Spleen (tissue), 13 donors: ENCODE measurements at places on chromosomes 2 and 18. TPM values are rescaled to one million over a fixed set of nuclear protein-coding genes. Genes with fewer than 3 reads are reported as not detected.

The UGT1A4 gene
- not detected for total RNA-seq

The PRKRA gene
- total RNA-seq = 31.1 TPM

The RGPD4 gene
- total RNA-seq = not detected

GRCh38 chr18:43887491-43887890 lies 610.2 kb upstream of the SYT4 start:
- DNase-seq = no peak

DNA sequence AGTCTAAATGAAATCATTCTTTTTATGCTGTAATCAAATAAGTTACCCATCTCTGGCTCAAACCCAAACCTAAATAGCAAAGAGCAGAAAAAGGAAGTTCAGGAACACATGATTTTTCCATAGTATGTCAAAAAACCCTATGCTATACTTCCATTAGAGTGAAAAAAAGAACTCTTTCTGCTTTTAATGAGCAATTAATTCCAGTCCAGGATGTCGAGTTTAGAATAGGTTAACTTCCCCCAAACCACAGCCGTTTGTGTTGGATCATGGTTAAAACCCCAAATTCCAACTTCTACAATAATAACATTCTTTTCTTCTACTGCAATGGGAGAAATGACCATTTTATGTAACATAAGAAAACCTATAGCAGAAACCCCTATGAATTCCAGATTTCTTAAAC lies 171.1 kb upstream of the NRP2 start:
- DNase-seq = no peak

DNA sequence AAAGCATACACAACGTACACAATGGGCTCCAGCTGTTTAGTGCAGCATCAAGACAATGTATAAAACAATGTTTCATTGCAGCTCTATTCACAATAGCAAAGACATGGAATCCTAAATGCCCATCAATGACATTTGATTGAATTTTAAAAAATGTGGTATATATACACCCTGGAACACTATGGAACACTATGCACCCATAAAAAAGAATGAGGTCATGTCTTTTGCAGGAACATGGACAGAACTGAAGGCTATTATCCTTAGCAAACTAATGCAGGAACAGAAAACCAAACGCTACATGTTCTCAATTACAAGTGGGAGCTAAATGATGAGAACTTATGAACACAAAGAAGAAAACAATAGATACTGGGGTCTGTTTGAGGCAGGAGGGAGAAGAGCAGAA lies 315.5 kb downstream of the AGPS start:
- DNase-seq = no peak

- DNase-seq = no peak
Observed at GRCh38 chr2:218418717-218419458, at the start of gene VIL1. TSS of gene VIL1 (plus strand) at chr2:218419123. CDS start at chr2:218423779, 4,656 bp downstream.

DNA sequence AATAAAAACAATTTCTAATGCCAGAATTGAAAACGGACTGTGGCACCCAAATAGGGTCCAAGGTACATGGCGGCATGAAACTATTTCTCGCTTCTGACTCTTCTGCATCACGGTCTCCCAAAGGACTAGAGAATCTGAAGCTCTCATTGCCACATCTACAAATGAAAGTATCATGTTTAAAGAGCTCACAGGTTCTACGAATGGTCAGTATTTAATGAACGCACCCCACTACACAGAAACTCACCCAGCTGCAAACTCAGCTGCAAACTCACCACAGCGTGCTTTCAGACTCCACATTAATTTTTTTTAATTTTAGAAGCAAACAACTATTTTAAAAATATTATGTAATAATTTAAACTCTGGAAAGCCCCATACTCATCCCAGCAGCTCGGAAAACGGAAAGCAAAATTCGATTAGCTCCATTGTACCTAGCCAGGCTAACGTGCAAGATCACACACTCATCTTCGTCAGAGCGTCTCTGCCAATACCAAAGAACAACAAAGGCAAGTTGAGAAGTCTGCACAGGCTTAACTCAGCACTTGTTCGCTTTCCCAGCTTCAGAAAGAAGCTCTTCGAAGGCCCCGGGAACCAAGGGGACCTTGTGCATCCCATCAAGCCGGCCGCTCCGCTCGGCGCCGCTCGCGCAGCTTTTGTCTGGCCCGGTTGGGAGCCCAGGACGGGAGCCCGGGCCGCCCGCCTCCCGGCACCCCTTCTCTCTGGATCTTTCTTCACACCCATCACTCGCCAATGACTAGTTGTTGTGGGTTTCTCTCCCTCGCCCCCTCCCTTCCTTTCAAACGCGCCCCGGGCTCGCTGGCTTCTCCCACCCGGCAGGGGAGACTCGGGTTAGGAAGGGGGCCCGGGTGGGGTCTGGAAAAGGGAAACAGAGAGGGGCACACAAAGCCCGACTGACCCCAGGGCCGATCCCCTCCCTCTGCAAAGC lies 785 bp downstream of the CLASP1 start:
- DNase-seq = peak; percentile 90

- DNase-seq = no peak
Observed at GRCh38 chr18:62437235-62438017, 85.4 kb upstream of the ZCCHC2 start.

DNA sequence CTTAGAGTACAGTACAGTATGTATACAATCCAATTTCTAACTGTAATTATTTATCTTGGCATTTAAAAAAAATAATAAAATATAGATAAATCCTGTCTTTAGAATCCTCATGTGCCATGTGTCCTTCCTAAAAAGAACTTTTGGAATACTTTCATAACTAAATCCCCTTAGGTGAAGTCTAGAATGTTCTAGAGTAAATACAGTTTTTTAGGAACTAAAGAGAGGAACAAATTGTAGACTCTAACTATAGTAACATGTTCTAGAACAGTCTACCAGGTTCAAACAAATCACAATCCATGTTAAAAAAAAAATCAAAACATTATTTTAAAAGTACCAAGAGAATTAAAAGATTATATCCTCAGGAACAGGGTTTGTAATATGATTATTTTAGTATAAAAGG lies 80.6 kb upstream of the CCDC141 start:
- no peak for DNase-seq

GRCh38 chr2:54678719-54679118 lies 44.7 kb upstream of the EML6 start:
- no peak for DNase-seq

- DNase-seq = no peak
Observed at GRCh38 chr2:95034221-95034620, 8.7 kb downstream of the MAL start.

DNA sequence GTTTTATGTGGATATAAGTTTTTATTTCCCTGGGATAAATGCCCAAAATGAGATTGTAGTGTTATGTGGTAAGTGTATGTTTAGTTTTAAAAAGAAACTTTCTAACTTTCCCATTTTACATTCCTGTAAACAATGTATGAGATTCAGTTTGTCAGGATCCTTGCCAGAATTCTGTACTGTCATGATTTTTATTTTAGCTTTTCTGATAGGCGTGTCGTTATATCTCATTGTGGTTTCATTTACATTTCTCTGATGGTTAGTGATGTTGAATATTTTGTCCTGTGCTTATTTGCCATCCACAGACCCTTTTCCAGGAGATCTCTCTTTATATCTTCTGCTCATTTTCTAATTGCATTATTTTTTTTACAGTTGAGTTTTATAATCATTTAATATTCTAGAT lies 245.6 kb upstream of the CDH2 start:
- no peak for DNase-seq
